ENCODE measurements at places on chromosomes 4 and X.

GRCh38 chr4:101599620-101600019 lies 190.9 kb upstream of the BANK1 start:
- DNase-seq: no peak

DNA sequence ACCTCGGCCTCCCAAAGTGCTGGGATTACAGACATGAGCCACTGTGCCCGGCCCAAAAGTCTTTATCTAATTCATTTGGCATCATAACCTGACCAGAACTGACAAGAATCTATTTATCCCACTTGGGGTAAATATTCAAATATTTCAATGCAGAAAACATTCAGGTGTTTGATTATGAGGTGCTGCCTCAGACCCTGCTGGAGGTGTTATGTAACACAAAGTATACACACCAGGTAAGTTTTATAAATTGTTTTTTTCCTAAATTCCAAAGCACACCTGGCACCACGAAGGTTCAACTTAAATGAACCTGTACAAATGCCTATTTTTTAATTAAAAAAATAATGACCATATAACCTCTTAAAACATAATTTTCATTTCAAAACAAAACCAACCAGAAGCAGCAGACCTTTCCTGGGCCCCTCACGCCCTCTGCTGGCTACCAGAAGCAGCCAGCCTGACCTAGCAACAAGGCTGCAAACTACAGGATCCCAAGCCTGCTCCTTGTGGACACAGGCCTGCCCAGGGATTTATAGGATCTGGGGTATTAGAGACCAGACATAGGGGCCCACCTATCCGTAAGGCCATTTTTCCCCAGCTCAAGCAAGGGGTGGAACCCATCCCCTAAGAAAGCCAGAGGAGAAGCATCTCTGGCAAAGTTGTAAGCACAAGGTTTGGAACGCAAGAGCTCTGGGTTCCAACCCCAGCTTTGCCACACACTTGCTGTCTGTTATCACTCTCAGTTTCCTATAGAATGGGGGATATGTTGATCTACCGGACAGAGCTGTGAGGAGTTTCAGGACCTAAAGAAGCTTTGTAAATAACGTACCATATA lies 11.7 kb downstream of the OTUD5 start:
- no peak for DNase-seq

DNA sequence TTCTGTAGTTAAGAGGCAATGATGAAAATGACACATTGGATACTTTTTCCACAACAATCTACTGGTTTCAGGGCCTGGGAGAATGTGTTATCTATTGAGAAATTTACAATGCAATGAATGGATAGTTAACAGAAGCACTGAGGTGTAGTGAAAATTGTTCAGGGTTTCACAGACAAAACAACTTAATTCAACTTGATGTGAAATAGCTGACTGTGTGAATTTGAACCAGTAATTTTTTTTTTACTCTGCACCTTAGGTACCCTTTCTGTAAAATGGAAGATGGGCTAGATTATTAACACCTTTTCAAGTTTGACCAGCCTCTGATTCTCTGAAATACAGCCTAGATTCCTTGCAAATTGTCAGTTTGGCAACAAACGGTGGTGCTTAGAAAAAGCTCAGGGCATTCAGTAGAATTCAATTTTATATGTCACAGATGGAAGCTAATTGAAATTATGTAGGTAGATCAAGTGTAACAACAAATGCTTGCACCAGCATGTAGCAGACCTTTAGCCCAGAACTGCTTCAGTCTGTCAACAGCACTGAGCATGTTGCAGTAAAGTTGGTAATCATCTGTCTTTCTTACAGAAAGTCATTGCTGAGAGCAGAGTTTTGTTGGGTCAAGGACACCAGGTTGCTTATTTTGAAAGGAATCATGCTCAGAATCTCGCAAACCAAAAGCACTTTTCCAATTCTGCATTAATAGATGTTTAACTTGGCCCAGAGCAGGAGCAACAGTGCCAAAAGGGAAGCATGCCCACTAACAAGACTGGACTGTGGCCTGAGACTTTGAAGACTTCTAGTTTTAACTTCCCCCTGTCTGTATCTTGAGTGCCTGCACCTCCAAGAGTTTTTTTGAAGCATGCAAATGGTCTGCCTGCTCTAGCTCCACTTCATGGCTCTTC lies 526.6 kb downstream of the PACRGL start:
- DNase-seq: no peak

DNA sequence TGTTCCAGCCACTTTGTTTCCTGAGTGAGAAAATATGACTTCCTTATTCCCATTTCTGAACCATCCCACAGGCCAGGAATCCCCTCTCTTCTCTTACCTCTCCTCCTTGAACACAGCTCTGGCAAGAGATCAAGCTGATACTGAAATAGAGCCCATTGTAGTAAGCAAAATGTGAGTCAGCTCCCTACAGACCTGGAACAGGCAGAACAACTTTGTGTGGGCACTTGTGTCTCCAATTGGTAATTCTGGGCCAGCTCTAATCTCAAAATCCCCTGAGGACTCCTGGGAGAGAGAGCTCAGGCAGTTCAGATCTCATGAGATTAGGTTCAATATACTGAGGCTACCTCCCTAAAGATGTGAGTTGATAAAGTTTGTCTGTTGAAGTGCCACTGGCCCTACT lies 213.5 kb downstream of the GUCY2F start:
- no peak for DNase-seq

- no peak for DNase-seq
Observed at GRCh38 chrX:124346117-124346876, at the start of gene SH2D1A. Gene SH2D1A (plus strand): TSS chrX:124346563. CDS start chrX:124346643, 80 bp downstream.

GRCh38 chr4:61924131-61924530 lies 724.0 kb downstream of the ADGRL3 start:
- no peak for DNase-seq

GRCh38 chrX:49053223-49054072 lies 5.4 kb upstream of the CCDC120 start:
- no peak for DNase-seq

DNA sequence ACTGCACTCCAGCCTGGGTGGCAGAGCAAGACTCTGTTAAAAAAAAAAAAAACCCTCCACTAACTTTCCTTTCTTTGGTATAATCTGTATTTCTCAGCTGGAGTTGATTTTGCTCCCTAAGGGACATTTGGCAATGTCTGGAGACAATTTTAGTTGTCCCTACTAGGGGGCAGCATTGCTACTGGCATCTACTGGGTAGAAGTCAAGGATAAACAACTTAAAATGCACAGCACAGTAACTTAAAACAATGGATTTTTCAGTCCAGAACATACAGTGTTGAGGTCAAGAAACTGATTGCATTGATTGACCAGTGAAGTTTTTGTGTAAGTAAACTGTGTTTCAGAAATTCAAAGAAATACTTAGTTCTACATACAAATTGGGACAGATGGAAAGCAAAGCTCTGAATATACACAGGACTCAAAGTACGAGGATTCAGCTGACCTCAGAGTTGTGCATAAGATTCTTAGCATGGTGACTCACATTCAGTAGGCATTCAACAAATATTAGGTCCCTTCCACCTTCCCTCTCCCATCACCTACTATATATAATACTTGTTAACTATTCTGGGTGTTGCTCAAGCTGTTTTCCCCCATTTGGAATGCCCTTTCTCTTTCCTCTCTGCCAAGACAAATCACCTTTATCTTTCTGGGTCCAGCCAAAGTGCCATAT lies 8.8 kb downstream of the DDX53 start:
- DNase-seq: no peak

DNA sequence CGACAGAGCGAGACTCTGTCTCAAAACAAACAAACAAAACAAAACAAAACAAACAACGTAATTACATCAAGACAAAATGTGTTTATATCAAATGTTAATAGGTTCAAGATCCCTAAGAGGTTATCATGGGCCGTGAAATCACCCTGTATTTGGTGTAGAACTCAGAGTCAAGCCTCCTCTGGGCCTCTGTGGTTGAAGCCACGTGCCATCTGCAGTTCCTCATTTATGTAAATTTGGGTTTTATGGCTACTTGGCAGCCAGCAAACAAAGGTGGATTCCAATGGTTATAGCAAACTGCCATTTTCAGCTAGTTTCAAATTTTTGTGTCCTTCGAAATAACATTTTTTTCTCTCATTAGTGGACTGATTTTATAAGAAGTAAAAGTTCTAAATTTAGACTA lies 16.4 kb downstream of the NSDHL start:
- no peak for DNase-seq

DNA sequence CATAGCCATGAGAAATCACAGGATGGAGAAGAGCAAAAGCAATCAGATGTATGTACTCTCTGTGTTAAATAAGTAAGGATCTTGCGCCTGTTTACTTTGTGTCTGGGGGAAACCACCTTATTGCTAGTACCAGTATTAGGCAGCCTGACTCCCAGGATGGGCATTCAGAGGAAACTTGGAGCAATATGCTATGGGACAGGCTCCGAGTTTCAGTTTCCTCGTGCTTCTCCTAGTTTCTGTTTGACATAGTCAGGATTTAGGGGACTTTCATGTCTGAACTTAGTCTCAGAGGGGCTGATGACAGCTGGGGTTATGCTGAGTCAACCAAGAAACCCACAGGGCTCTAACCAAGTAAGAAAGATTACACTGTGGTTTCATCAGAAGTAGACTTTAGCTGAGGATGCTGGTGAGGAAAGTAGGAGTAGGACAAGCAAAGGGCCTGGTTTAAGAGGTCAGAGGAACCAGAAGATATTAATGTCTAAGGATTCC lies 13.5 kb downstream of the NSUN7 start:
- DNase-seq: peak; percentile 88

DNA sequence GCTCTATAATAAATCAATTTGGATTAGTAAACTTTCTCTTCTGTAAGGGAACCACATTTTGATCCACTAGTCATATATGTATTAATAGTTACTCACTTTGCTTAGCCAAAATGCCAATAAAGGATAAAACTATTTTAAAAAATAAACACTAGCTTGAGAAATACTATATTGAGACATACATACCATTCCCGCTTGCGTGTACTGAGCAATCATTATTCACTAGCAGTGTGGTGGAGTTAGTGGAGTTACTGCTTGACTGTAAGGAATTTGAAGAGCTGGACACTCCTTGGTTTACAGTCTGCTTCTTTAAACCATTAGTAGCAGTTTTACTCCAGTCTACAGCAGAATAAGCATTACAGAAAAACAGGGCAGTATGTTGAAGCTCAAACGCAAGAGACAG lies 10.8 kb upstream of the PHKA2 start:
- no peak for DNase-seq

- DNase-seq: no peak
Observed at GRCh38 chr4:168882650-168883233, 127.3 kb downstream of the CBR4 start.

DNA sequence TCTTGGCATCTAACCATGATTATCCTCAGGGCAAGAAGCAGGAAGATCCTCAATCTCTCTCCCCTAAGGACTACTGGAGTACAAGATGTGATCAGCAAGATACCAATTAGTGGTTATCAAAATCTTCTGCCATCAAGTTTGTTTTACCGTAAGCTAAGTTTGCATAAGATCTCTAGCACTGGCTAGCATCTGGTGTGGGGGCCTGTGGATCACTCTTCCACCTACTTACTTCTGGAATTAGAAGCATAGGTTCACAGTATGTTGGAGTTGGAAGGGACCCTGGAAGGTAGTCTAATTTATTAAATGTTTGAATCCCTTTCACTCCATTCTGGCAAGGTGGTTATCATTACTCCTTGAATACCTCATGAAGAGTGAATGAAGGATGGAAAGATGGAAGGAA lies 93.3 kb upstream of the BANK1 start:
- no peak for DNase-seq
